ENCODE measurements at places on chromosomes 4 and X.
A peak's percentile ranks its signal among the peaks of the same experiment; 100 is the strongest.

DNA sequence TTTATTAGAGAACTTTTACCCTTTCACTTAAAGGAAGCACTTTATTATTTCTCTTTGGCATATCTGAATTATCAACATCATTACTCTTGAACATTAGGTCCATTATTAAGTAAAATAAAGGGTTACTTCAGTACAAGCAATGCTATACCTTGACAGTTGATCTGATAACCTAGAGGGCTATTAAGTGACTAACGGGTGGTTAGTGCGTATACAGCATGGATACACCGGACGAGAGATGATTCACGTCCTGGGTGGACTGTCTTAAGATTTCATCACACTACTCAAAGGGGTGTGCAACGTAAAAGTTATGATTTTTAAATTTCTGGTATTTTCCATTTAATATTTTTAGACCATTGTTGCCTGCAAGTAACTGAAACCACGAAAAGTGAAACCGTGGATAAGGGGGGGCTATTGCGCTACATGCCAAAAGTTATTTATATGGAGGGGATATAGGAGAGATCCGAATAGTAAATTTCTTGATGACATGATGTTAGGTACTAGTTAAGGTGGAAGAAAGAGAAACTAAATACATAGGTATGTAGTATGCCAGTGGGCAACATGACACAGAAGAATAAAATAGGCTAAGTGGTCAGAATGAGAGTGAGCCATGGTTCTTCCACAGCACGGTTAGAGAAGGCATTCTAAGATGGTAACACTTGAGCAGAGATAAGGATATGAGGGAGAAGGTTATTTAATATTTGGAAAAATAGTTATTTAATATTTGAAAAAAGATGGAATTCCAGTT is 230.8 kb upstream of the ANKRD50 start:
- no peak for DNase-seq

DNA sequence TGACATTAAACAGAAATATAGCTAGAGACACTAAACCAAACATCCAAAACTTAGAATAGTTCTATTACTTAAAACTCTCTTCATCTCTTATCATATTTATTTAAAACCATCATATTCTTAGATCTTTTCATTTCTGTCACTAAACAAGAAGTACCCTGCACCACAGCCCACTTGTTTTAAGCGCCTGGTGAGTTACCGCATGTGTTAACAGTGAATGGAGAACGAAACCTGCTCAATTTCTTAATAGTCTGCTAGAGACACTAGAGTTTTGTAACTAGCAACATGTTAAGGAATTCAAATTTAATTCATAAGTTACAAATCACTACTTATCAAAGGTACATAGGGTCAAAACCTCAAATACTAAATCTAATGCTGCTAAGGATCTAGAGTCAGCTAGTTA is 111.5 kb downstream of the FBXW7 start:
- DNase-seq, result no peak

DNA sequence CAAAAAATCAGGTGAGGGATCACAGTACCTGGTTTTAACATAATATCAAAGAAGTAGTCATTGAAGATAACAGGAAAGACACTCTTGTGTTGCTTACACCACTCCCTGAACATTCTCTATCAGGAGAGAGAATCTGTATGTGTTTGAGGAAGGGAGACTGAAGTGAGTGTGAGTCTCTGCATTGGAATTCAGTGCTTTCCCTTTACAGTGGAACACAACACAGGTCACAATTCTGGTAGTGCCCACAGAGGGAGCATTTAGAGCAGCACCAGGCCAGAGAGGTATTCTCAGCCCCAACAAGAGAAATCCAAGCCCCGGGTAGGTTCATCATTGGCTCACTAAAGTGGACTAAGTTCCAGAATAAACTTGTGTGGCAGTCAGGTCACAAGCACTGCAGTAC is 64.7 kb upstream of the UBQLN2 start:
- no peak for DNase-seq

- no peak for DNase-seq
Observed at GRCh38 chr4:99361899-99362275, 9.3 kb upstream of the ADH1C start.

- no peak for DNase-seq
Observed at GRCh38 chr4:73036123-73036522, 33.4 kb downstream of the COX18 start.

- DNase-seq, result no peak
Observed at GRCh38 chrX:7019555-7019954, 128.0 kb upstream of the STS start.

- DNase-seq, result no peak
Observed at GRCh38 chrX:116342903-116343302, 93.5 kb upstream of the SLC6A14 start.

DNA sequence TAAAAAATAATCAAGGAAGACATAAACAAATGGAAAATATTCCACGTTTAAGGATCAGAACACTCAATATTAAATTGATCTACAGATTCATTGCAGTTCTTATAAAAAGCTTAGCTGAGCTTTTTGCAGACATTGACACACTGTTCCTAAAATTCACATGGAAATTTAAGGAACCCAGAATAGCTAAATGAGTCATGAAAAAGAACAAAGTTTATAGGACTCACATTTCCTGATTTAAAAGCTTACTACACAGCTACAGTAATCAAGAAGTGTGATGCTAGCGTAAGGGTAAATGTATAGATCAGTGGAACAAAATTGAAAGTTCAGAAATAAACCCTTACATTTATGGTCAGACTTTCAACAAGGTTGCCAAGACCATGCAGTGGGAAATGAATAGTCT is 33.1 kb downstream of the NSUN7 start:
- DNase-seq, result no peak

GRCh38 chr4:2796849-2797544 is 4.1 kb downstream of the SH3BP2 start:
- no peak for DNase-seq

DNA sequence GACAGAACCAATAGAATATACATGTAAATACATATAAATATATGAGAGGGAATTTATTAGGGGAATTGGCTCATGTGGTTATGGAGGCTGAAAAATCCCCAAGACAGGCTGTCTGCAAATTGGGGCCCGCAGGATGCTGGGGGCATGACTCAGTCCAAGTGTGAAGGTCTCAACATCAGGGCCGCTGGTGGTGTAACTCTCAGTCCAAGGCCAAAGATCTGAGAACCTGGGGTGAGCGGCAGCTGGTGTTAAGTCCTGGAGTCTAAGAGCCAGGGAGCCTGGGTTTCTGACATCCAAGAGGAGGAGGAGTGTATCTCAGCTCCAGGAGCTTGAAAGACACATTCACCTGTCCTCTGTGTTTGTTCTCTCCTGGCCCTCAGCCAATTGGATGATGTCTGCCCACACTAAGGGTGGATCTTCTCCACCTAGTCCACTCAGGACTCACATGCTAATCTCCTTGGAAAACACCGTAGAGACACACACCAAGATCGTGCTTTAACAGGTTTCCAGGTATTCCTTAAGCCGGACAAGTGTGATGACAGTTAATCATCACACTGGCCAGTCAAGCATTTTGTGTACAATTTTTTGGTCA is 28.9 kb downstream of the TIGD2 start:
- DNase-seq, result no peak

DNA sequence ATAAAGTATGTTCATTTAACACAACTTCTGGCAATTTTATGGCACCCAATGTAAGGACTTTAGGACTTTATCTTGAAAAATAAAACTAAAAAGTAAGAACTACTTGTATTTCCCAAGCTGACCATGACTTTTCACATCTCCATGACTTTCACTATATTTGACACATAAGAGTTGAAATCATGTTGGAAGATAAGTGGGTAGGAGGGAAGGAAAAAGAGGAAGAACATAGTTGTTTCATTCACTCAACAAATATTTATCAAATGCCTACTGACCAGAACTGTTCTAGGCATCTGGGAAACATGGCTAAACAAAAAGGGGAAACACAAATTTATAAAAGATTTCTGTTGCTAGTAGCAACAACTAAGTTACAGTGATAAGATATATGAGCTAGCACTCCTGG is 16.0 kb downstream of the SCLT1 start:
- DNase-seq, result no peak

DNA sequence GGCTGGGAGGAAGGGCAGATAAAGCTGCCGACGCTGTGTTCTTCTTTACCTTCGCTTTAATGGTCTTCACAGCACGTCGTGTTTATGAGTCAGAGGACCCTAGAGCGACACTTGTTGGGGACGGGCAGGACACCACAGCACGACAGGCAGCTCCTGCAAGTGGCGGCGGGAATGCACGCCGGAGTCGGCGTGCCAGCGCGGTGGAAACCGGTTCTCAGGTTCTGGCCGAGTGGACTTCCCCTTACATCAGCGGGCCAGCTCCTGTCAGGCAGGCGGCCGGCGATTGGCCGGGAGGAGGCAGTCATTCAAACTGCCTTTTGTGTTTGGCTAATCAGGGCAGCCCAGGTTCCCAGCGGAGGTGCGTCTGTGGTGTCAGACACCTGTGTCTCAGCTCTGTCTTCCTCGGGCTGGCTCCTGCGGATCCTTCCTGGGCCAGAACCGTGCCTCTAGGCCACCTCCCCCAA is 150.9 kb downstream of the SHROOM3 start:
- no peak for DNase-seq

GRCh38 chrX:33339219-33339618 is 127.9 kb upstream of the DMD start:
- DNase-seq, result no peak

- no peak for DNase-seq
Observed at GRCh38 chr4:13464543-13464942, 19.6 kb downstream of the RAB28 start.

- DNase-seq, result no peak
Observed at GRCh38 chr4:176052744-176053143, 12.9 kb upstream of the WDR17 start.

DNA sequence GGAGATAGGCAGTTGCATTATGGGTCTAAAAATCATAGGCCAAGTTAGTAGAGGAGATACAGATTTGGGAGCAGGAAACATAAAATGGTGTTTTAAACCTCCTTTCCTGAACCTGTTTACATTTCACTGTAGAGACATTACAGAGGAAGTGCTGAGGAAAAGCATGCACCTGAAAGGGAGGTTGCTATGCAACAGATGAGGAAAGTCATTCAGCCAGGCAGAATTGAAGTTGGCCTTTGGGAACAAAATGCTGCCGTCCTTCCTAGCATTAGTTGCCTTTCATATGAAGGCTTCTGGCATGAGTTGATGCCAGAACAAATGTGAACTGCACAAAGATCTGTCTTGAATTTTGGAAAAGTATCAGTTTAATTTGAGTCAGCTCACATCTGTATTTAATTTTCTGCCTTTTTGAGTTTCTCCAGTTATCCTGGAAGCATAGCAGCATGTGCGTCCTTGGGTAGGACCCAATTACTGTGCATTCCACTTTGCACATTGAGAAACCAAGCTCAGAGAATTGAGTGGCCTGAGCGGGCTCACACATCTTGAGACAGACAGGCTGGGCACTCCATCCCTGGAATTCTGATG is 38.2 kb downstream of the MAGED1 start:
- no peak for DNase-seq

DNA sequence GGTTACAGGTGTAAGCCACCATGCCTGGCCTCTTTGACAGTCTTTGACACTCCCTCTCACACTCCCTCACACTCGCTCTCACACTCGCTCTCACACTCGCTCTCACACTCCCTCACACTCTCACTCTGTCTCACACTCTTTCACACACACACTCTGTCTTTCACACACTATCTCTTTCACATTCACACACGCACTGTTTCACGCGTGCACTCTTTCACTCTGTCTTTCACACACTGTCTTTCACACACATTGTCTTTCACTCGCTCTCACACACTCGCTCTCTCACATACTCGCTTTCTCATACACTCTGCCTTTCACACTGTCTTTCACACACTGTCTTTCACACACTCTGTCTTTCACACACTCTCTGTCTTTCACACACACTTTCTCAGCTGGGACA is 167.1 kb upstream of the CXCL13 start:
- DNase-seq, result no peak

GRCh38 chr4:129804461-129804981 is 708.6 kb downstream of the C4orf33 start:
- no peak for DNase-seq

DNA sequence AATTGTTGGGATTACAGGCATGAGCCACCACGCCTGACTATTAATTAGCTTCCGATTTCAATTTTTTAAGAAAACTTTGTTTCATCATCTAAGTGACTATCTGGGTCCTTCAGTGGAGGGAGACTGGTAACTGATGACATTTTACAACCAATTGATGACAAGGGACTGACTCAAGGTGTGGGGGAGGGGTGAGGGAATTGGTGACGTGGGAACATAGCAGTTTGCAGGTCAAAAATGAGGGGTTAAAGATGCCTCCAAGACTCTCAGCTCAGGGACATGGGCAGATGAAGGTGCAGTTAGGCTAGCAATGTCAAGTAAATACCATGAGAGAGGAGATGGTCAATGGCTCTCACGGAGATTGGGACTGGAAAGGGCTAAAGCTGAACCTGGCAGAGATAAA is 5.7 kb upstream of the FAM9C start:
- no peak for DNase-seq

DNA sequence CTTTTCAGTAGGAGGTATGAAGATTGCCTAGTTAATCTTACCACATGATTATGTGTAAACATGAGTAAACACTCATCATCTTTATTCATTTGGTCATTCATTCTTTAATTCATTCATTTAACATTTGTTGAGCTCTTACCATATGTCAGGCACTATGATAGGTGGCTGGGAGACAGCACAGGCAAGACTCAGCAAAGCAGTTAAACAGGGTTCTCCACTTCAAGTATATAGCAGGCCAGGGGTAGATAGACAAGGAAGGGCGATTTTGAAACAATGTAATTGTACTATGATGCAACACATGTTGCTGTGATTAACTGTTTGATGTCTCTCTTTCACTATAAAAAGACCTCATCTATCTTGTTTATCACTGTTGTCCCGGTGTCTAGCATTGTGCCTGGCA is 84.3 kb upstream of the GPR101 start:
- no peak for DNase-seq

- DNase-seq, result peak; percentile 49
Observed at GRCh38 chr4:99868126-99868596, 26.1 kb downstream of the LAMTOR3 start.

DNA sequence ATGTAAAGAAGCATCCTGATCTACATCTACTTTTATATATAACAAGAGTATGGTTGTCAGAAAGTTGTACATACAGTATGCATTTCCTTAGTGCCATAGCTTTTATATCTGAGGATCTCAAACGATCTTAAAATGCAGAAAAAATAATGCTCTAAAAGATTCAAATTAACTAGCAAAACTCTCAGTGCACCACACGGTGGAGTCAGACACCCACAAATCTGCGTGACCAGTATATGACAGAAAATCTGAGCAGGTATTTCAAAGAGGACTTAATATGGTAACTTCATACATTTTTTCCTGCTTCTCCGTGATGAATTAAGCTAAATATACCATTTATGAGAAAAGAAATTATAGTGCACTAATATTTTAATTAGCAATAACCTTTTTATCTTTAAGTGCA is 803.0 kb downstream of the DMD start:
- DNase-seq, result no peak

DNA sequence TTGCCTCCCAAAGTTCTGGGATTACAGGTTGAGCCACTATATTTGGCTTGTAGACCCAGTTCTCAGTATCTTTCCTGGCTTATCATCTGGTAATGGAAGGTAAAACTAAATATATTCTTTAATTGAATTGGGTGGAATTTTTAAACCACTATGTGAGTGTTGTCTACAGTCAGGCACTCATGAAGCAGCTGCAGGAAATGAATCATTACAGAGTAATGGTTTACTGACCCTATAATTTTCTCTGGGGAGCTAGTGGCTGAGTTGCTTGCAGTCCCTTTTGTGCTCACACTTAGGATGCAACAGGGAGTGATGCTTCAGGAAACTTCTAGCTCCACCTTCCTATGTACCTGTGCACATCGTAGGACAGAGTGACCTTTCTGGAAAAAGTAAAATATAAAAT is 4.1 kb upstream of the UGT2B7 start:
- DNase-seq, result no peak
